ENCODE measurements at places on chromosomes 3 and 15. TPM values are rescaled to one million over a fixed set of nuclear protein-coding genes. Genes with fewer than 3 reads are reported as not detected.

The ZMYND10 gene
- total RNA-seq: 13.4 TPM

The COL8A1 gene
- 2.6 TPM for total RNA-seq

The MYO5C gene
- 21.4 TPM for total RNA-seq

The ITIH3 gene
- 0.97 TPM for total RNA-seq

The CSPG5 gene
- total RNA-seq: 2.1 TPM

The GXYLT2 gene
- 25.8 TPM for total RNA-seq

The SERPINI1 gene
- 27.2 TPM for total RNA-seq

The PIERCE2 gene
- total RNA-seq: 2.3 TPM

The DPPA2 gene
- total RNA-seq: 0.36 TPM

Data from type B pancreatic cell (in vitro differentiated cells).